ENCODE measurements at places on chromosomes 4 and X. TPM values are rescaled to one million over a fixed set of nuclear protein-coding genes. Genes with fewer than 3 reads are reported as not detected.

The PF4V1 gene
- not detected for total RNA-seq

The SLC10A7 gene
- total RNA-seq, result 8.7 TPM

The CWH43 gene
- total RNA-seq, result not detected

The CCKAR gene
- not detected for total RNA-seq

The GAGE12J gene
- total RNA-seq, result not detected

The KIAA1210 gene
- total RNA-seq, result not detected

The RTL9 gene
- not detected for total RNA-seq

The IL21 gene
- not detected for total RNA-seq

The BANK1 gene
- total RNA-seq, result under 0.01 TPM

The FREM3 gene
- 0.13 TPM for total RNA-seq

DNA sequence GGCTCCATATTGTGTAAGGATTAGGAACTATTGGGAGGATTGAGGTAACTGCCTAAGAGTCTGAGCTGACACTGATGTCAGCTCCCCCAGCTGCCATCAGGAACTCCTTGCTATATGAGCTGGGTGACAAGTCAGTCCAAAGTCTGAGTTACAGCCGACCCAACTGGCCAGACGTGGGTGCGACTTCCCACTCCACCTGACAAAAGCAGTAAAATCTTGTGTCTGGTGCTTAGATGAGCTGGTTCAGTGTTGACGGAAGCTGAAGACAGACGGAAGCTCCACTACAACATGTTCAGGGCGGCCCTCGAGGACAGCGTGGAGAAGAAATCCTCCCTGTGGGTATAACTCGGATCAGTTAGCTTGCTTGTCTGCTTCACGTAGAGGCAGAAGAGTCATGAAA, 22.8 kb upstream of the NAT8L start:
- DNase-seq, result no peak

- no peak for DNase-seq
These were observed 87.8 kb downstream of the FIP1L1 start for GRCh38 chr4:53465281-53465680.

DNA sequence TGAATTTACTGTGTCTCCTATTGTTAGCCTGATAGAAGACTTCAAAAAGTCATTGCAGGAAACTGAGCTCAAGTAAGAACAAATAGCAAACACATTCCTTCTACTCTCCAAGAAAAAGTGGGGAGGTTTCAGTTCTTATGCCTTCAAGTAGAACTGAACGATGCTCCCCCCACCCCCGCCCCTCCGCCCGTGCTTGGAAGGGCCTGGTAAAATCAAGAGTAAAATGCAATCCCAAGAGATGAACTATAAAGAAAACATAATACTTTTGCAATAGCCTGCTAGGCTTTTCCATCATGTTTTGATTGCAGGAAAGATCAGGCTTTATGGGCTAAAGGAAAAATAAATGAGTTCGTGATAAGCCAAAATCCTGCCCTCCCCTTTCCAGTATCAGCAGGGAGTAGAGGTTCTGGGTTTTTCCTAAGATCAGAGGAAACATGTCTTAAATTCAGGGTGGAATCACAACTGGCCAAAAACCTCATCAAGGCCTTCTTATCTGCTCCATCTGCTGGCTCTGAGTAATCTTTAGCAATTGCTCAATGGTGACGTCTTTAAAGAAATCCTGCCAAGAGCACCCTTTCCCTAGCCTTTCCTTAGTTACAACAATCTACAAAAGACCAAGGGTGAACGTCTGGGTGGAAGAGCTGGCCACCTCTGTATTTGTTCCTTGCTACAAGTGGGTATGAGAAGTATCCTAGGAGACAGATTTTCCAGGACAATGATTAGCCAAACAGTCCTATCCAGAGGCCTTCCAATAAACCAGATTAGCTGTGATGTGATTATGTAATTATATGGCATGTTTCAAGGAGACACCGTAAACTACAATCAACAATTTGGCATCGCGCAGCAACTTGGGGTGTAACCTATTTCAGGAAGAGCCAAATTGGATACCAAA, 66.3 kb upstream of the FAM9C start:
- peak; percentile 82 for DNase-seq

GRCh38 chrX:134537179-134537955, 77.4 kb downstream of the HPRT1 start:
- DNase-seq, result no peak

DNA sequence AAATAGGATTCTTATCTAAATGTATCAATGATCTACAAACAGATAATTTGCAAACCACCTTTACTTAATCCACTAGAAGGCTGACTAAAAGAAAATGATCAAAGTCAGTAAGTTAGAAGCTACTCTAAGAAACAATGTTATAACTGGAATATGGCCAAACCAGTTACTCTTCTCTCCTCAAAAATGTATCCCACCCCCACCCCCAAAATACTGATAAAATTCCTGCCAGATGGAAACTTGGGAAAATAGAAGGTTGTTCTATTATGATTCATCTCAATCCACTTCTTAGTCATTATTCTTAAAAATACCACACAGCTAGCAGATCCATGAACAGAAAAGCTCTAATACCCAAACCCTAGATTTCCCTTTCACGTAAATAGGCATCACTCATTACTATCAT, 206.4 kb downstream of the KLHL13 start:
- DNase-seq, result no peak

- peak; percentile 83 for DNase-seq
These were observed 26.0 kb upstream of the BMP2K start for GRCh38 chr4:78749972-78750727.

DNA sequence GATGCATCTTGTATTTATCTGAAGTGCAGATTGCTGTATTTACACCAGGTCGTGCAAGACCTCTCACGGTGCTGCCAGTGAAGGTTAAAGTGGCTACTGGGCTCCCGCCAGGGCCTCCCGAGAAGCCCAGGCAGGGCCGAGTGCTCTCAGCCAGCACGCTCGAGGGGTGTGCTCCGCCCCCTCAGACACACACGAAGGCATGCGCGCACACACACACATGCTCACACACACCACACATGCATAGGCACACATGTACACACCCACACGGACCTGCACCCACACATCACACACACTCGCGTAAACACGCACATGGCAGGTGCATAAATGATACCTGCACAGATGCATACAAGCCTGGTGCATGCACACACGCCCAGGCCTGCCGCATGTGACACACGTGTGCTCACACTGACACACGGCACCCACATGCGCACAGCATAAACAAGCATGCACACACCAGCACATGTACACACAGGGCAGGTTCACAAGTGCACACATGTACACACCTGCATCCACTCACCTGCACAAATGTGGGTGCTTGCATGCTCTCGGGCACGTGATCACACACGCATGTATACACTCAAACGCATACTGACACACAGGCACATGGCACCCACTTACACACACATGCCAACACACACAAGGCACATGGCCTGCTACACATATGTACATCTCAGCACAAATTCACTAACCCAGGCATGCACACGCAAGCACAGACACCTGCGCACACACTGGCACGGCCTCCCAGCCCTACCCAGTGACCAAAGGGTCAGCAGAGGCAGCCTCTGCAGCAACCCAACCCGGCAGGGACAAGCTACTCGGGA, 71.6 kb downstream of the FAM53A start:
- no peak for DNase-seq

- DNase-seq, result no peak
These were observed 1.5 kb downstream of the P2RY8 start for GRCh38 chrX:1535241-1536041.

GRCh38 chr4:185358959-185359358, 36.8 kb downstream of the LRP2BP start:
- peak; percentile 43 for DNase-seq

DNA sequence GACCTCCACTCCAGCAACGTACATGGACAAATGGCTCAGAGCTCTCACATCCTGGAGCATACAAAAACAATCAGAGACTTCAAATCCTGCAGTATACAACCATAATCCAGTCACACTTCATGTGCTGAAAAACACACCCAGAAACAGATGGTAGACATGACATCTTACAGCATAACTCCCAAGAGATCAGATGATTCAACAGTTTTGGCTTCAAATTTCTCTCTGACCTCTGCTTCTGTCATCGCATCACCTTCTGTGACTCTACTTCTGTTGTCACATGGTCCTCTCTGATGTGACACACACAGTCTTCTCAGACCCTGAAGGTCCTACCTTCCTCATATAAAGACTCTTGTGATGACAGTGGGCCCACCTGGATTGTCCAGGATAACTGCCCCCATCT, 18.5 kb downstream of the SUV39H1 start:
- no peak for DNase-seq

DNA sequence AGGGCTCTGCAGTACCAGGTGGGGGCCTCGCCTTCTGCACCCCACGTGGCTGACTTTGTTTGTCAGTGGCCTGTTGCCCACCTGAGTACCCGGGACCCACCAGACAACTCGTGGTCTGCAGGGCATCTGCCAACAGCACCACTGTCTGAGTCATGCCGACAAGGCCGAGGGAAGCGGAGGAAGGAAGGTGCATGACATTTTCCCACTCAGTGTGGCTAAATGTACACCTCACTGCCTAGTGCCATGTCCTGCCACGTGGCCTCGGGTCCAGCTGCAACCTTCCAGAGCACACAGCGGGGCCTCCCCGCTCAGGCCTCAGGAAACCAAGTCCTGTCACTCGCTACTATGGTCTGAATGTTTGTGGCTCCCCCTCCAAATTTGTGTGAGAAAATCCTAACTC, 22.1 kb downstream of the ABLIM2 start:
- peak; percentile 82 for DNase-seq

DNA sequence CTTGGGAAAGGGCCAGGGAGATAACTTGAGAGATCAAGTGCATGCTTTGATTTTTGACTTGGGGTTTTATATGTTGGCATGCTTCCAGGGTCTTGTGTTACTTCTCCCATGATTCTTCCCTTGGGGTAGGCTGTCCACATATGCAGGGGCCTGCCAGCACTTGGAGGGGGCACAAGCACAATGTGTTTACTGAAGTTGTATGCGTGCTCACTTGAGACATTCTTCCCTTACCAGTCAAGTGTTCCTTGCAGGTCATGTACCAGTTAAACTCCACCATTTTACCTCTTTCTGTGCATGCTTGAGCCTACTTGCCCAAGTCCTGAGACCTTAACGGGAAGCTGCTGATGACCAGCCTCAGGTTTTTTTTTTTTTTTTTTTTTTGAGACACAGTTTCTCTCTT, 1880.5 kb downstream of the ARAP2 start:
- no peak for DNase-seq

- DNase-seq, result no peak
These were observed 5.7 kb upstream of the SLC25A4 start for GRCh38 chr4:185137233-185137925.

DNA sequence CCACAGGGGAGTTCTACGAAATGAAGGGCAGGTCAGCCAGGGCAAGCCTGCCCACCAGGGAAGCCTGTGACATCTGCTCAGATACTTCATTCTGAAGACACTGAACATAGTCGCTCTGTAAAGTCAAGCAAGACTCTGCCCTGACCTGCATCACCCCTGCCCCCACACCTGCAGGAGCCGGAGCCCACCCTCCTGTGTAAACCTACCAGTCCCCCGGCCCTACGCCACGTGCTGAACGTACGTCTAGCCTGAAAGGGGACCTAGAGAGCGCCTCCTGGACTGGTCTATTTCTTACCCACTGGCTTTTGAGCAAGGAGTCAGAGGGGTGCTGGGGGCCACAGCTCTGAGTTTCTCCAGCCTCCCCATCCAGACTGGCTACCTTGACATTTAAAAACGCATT, 11.6 kb downstream of the CCNQ start:
- DNase-seq, result no peak

DNA sequence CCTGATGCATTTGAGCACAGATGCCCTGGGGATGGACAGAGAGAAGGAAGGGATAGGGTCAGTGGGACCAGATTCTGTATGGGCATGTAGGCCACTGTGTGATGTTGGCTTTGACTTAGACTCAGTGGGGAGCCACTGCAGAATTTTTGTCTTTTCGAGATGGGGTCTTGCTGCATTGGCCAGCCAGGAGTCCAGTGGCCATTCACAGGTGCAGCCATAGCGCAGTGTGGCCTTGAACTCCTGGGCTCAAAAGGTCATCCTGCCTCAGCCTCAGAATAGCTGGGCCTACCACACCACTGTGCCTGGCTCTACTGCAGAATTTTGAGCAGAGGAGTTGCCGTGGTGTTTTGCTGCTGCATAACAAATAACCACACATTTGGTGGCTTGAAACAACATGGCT, 22.8 kb downstream of the TBC1D14 start:
- no peak for DNase-seq

- no peak for DNase-seq
These were observed 273.3 kb upstream of the RASGEF1B start for GRCh38 chr4:81745050-81745449.

DNA sequence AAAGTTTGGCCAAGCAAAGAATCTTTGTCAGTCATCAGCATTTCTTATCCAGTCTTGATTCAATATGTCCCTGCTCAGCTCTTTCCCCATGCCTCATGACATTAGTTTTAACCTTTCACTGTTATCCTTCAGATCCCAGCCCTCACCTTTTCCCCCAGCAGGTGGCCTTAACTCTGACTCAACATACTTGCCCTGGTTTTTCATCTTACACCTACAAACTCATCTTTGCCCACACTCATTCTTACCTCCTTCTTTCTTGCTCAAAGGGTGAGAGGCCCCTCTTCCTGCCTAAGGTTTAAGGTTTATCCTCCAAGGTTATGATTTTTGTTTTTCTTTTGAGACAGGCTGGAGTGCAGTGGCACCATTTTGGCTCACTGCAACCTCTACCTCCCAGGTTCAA, 10.6 kb upstream of the ANXA5 start:
- no peak for DNase-seq

- DNase-seq, result no peak
These were observed 49.4 kb upstream of the NYX start for GRCh38 chrX:41397768-41398167.

DNA sequence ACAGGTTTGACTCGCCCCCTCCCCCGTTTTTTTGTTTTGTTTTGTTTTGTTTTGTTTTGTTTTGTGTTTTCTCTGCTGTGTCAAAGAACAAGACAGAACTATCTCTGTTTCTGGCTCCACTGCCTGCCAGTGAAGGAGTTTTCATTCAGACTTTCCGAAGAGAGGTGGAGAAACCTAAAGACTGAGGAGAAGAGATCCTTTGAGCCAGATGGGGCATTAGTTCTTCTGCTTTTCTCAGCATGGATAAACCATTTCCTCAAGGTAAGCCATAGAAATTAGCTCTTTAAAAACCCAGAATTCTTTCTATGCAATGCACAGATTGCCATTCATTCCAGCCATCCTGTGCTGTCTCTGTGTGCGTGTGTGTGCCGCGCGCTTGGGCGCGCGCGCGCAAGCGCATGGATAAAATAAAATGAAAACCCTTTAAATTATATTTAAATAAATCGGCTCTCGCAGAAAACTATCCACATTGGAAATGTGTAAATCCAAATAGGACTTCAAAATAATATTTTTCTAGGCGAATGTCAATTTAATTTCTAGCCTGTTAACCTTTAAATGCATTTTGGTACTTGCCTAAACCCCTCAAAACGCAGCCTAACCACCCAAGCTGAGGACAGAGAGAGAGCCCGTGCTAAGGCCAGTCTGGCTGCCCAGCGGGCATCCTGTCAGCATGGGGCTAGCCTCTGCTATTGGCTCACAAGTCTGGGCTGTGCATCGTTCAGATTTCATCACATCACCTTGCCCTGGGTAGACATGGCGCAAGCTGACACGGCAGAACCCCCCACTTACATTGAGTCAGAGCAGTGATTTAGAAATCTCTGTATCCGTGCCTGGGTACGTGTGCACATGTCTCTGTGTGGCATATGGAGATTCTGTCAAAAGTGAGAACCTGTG, 113.0 kb upstream of the VAMP7 start:
- no peak for DNase-seq

Measured in dermis microvascular lymphatic vessel endothelial cell (primary cell).